ENCODE measurements at places on chromosomes 2 and 18.

DNA sequence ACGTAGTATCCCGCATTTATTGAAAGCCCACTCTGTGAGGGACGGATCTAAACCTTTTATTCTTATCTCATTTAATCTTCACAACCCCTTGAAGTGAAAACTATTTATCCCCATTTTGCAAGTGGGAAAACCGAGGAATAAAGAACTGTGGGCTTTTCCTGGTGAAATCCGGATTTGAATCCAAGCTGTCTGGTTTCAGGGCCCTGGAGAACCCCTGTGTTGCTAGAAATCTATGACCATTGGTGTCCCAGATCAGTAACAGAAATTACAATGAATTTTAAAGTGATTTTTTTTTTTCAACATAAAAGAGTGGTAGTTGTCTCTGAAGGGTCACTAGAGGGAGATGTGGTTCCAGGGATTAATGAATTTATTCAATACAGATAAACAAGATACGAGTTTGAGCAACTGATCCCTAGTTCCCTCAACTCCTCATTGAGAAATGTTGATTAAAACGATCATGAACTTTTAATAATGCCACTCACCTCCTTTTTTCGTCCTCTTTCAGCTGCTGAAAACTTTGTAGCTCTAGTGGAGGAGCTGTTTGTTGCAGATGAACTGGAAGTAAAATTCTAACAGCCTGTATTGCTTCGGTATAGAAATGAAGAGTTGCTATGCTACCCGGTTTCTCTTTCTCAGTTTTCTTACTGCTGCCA is 940 bp downstream of the XRCC5 start:
- DNase-seq, result no peak

- DNase-seq, result no peak
Observed at GRCh38 chr2:151106805-151107506, 154.7 kb downstream of the RBM43 start.

GRCh38 chr2:196415384-196415783 is 224.1 kb upstream of the CCDC150 start:
- DNase-seq, result no peak

DNA sequence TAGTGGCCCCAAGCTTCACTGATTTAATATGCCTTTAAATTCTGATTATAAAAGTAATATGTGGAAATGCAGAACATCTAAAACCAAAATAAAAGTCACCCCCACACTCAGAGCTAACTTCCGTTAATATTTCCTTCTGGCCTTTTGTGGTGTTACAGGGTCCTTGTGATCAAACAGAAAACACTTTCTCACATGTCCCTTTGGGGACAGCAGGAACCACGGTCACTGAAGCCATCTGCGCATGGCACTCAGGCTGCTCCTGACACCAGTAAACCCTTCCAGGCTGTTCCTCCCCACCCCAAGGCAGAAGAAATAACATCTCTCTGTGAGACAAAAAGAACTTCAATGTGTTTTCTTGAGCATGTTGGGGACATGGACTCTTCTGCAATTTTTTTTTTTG is 25.1 kb upstream of the GPR17 start:
- DNase-seq, result no peak

- no peak for DNase-seq
Observed at GRCh38 chr2:239554766-239555570, 154.1 kb upstream of the HDAC4 start.

DNA sequence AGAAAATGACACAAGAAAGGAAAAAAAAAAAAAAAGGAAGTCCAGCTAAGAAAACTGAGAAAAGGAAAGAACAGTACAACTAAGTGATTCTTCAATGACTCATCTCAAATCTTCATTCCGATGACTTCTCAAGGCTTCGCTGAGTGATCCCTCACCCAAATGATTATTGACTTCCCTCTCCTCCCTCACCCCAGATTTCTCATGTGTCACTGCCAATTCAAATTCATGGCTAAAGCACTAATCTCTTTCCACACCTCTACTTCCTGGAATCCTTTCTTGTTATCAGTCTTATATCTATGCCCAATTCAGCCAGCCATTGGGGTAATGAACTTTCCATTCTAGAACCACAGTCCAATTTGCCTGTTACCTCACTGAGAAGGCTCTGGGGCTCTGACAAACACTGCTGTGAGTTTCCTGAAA is 7.2 kb upstream of the ABCB11 start:
- DNase-seq, result no peak

DNA sequence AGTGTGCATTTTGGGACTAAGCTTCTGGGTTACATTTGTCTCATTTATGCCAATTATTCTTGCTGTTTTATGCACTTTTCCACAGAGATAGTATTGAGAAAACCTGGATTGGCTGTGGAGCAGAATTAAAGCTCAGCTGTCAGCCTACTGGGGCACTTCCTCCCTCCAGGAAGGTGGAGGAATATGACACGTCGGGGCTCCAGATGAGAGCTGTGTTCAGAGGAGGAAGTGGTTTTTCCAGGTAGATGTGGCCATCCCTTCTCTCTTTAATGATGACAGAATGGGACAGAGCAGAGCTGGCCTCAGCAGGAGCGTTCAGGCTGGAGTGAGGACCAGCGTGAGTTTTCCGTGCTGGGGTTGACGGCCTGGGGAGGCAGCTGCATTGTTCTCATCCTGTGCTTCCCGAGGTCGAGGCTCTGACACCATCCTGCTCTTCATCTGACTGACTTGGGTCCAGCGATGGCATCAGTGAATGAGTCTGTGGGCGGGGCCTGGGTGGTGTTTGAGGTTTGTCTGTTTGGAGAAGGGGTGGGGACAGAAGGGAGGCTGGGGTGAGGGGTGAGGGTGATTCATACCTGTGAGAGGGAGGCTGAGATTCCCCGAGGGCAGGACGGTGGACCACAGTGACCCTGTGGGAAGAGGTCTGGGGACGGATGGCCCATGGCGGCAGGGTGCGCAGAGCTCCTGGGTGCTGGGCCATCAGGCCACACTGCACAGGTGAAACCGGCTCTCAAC is 207.0 kb downstream of the LDLRAD4 start:
- DNase-seq, result no peak

DNA sequence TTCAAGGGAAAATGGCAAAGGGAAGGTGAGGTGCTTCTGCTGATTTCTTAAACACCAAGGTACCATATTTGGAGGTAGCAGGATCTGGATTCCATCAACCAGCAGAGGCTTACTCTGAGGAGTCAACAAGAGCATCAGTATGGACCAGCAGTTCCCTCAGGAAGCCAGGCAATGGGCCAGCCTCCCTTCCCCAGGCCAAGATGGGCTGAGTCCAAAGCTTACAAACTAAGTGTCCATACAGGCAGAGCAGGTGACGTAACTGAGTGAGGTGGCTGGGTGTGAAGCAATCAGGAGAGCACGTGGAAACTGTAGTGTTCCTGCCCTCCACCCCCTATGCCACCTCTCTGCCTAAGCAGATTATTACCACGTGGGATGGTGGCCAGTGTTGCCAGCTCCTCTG is 134.2 kb upstream of the HNRNPA3 start:
- DNase-seq, result no peak

DNA sequence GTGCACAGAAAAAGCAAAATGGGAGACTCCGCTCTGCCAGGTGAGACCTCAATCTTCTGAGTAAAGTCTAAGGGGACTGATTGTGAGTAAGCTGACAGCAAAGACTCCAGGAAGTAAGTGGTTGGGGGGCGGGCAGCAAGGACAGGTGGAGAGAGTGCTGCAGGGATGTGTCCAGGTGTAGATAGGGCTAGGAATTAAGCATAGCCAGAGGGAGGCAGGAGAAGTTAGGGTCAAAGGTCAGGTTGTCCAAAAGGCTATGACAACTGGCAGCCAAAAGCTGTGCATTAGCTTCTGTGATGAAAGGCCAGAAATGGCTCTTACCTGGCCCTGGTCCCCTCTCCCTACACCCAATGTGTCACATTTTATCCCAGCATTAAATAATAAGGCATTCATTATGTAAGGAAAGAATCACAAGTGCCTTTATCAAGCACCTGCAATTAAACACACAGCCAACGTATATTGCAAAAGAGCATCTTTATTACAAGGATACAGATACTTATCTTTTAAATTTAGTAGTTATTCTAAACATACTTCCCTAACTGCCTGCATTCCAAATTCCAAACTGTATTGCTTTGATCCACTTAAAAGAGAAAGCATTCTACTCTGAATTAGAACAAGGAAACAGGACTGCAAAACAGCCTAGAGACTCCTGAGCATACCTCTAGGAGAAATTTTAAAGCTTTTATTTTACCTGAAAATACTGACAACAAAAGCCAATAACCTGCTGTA is 247.9 kb downstream of the IRS1 start:
- DNase-seq, result no peak

DNA sequence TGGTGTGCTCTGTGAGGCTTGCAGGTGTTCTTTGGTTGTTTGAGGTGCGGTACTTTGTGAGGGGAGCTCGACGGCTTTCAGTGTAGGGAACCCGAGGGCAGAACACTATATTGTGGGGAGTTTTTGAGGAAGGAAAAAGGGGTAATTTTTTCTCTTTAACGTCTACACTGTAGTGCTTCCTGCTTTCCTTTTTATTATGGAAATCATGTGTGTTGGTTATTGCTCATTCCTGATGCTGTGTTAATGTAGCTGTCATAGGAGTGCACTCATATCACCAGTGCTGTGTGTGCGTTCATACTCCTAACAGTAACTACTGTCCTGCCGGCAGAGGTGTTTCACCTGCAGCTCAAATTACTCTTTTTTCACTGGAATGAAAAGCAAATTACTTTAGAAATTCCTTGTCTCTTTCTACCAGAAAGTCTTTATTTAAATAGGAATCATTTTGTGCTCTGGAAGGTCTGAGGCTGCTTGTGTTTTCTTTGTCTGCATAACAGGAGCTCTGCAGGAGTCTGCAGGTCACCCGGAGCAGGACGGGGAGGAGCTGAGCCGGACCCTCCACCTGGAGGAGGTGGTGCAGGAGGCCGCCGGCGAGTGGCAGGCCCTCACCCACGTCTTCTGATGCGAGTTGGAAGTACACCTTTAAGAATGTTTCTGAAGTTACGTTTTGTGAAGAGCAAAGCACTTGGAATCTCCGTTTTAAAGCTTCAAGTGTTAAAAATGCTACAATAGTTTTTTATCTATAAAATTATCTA is 145.5 kb downstream of the ZNF236 start:
- no peak for DNase-seq

DNA sequence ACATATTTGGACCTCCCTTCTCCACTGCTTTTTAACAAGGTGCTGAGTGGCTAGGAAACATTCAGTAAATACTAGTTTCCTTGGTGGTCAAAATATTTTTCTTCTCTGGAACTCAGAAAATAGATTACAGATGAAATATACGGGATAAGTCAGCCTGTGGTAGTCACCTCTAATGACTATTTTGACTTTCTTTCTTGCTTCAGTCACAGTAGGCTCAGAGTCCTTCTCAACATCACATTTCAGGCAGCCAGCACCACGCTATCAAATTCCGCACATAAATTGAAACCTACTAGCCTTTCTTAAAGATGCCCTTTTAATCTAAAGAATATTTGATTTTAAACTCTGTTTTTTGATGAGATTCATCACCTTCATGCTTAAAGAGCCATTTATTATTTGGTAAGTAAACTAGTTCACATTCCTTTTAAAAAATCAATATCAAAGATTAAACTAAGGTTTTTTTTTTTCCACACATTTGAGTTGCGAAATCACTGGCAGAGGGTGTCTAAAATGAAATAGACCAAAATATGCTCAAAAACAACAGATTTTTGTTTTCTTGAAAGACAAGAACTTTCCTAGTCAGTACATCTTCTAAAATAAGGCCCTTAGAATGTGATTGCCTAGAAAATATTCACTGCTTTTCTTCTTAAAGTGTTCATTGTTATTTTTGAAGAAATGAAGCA is 181.5 kb downstream of the NRXN1 start:
- DNase-seq, result no peak

GRCh38 chr2:211455216-211455841 is 898.9 kb downstream of the CPS1 start:
- no peak for DNase-seq

DNA sequence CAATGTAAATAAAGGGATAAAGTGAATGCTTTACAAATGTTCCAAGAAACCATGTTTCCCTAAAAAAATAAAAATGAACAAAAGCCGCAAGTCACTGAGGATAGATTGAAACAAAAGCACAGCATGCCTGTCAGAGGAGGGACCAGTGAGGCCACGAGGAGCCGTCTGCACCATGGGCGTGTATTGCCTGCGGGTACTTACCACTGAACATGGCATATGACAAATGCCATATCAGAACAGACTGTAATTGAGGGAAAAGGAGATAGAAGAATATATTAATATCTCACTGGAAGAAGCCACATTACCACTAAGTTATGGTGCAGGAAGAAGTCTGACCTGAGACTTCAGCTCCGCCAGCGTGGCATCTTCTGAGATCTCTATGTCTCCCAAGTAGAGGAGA is 75.8 kb downstream of the USP40 start:
- DNase-seq, result no peak

GRCh38 chr2:160666154-160667060 is 172.8 kb upstream of the RBMS1 start:
- no peak for DNase-seq

- no peak for DNase-seq
Observed at GRCh38 chr2:161118722-161119121, 41.5 kb upstream of the TANK start.

DNA sequence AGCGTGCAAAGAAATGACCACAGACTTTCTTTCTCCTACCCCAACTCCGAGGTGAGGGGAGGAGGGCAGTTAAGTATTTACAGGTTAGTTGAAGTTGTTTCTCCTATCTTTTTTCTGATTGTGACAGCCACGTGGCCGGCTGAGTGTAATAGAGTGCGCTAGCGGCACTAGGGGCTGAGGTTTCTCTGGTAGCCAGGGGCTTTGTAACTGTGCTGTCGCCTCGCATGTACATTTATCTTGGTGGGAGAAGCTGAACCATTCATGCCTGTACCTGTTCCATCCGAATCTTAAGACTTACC is 214.1 kb upstream of the STON1 start:
- no peak for DNase-seq

- no peak for DNase-seq
Observed at GRCh38 chr18:446941-447560, 53.5 kb downstream of the COLEC12 start.

- DNase-seq, result no peak
Observed at GRCh38 chr18:74456349-74457042, 612 bp downstream of the DIPK1C start.

- no peak for DNase-seq
Observed at GRCh38 chr2:145752091-145752806, 1232.3 kb upstream of the ZEB2 start.

- DNase-seq, result no peak
Observed at GRCh38 chr2:221915926-221916325, 343.8 kb upstream of the EPHA4 start.

DNA sequence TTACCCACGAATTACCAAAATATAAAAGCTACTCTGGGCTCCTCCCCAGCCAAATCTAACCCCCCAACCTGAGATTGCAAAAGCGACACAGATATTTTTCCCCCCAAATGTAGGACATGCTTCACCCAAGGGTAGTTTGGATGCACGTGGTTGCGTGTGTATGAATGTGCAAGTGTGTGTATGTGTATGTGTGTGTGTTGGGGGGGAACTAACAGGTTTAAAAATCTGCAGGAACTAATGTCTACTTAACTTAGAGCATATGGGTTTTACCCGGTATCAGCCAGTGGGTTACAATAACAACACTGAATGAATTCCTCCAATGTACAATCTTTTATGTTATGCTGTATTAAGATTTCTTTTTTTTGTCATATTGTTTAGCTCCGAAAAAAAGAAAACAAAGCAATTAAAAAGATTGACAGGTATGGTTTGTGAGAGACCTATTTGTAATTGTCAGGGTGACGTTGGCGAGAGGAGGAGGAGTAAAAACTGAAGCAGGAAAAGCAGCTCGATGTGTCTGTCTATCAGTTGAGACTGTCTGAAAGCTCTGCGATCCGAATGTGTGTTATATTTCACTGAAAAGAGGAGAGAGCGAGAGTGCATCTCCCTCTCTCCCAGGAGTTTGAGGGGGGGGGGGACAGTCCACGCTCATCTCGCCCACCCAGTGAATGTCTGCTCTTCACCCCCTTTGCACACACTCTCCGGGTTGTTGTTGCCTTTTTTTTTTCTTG is at the start of gene TSHZ1:
Gene TSHZ1 (plus strand): TSS at position 524 of the 728 bp plus-strand sequence. CDS start 1,080 bp downstream, outside the sequence.
- peak; percentile 46 for DNase-seq
